Trophoblast cell (in vitro differentiated cells and primary cell): ENCODE measurements at places on chromosomes 1 and 21.

DNA sequence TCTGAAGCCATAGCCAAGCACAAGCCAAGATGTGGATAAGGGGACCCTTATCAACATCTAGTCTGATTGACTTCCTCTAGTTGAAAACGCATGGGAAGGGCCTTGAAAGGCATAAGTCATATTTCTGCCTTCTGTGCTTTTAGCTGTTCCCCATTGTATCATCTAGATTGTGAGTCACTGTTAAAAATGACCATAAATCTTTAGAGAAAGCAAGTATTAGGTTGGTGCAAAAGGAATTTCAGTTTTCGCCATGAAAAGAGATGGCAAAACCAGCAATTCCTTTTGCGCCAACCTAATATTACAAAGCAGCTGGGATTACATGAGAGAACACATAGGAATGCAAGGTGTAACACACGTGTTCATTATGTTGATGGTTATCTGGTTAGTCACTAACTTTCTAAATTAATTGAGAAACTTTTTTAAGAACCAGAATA is 63.6 kb downstream of the CLIC6 start:
- H3K4me3 ChIP-seq, result no peak overlapping the region
- no peaks in the 10 kb centered on the region for H3K36me3 ChIP-seq
- no peak overlapping the region for H3K27ac ChIP-seq
- H3K4me1 ChIP-seq, result no peaks in the 10 kb centered on the region
- H3K27me3 ChIP-seq, result no peaks in the 10 kb centered on the region

DNA sequence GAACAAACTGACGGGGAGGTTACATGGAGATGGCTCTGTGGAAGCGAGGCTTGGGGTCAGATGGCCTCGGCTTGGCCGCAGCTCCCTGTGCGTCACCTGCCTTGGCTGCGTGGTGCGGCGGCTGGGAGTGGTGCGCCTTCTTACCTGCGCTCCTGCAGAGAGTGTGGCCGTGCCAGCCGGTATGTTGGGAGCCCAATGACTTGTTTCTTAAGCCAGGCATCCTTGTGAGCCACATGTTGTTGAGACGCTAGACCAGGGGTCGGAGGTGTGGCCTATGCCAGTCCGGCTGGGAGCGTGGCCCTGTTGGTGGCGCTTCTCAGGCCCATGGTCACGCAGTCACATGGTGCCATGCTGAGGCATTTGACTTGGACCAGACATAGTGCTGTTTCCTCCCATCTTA is 10.5 kb downstream of the SLX9 start:
- H3K4me1 ChIP-seq, result no peaks in the 10 kb centered on the region
- no peak overlapping the region for H3K4me3 ChIP-seq

- DNase-seq, result no peak
- no peak overlapping the region for H3K4me3 ChIP-seq
- H3K27me3 ChIP-seq, result no peaks in the 10 kb centered on the region
- H3K4me1 ChIP-seq, result peaks cover 5% of the 10 kb centered on the region
- H3K27ac ChIP-seq, result no peak overlapping the region
- no peaks in the 10 kb centered on the region for H3K36me3 ChIP-seq
Measured at GRCh38 chr1:117631359-117632160, 25.7 kb downstream of the TENT5C start.

GRCh38 chr1:147591993-147592392 is 50.7 kb downstream of the BCL9 start:
- no peaks in the 10 kb centered on the region for H3K36me3 ChIP-seq
- H3K4me1 ChIP-seq, result peaks cover 4% of the 10 kb centered on the region
- no peak for DNase-seq
- H3K4me3 ChIP-seq, result no peak overlapping the region
- H3K27me3 ChIP-seq, result no peaks in the 10 kb centered on the region

DNA sequence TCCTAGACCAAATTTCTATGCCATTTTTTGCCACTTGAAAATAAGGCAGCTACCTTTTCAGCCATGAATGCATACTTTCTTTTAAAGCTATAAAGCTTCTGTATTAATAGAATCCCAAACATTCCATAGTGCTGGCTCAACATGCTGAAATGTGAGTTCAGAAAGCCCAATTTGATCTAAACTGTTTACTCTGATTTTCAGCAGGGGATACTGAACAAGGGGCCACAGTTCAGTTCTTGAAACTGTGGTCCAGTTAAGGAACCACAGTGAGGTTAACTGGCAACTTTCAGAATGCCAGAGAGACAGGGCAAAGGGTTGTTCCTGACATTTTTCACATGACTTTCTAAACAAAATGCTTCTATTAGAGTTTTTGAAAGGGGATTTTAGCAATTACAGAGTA is 85.7 kb upstream of the COL11A1 start:
- no peaks in the 10 kb centered on the region for H3K36me3 ChIP-seq
- H3K27ac ChIP-seq, result no peak overlapping the region
- peak; percentile 30 for DNase-seq
- no peak overlapping the region for H3K4me3 ChIP-seq
- no peaks in the 10 kb centered on the region for H3K27me3 ChIP-seq
- H3K4me1 ChIP-seq, result no peaks in the 10 kb centered on the region

DNA sequence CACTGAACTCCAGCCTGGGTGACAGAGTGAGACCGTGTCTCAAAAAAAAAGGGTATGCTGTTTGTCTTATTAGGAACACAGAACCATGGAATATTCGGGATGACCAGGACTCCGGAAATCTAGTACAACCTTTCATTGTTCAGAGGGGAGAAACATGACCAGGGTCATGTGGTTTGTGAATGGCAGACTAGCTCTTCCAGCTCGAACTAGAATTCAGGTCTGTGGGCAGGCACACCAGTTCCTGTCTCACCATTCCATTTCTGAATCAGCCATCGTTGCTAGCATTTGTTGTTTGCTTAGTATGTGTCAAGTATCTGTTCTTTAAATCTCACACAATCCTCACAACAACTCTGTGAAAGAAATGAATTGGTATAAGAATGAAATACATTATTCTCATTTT is 50.9 kb downstream of the MDM4 start:
- peak overlapping the region; percentile 14 for H3K27ac ChIP-seq
- no peaks in the 10 kb centered on the region for H3K36me3 ChIP-seq
- no peaks in the 10 kb centered on the region for H3K27me3 ChIP-seq
- DNase-seq, result no peak
- H3K4me1 ChIP-seq, result peaks cover 38% of the 10 kb centered on the region

GRCh38 chr1:164858096-164858632 is 299.2 kb downstream of the PBX1 start:
- no peak for DNase-seq
- no peaks in the 10 kb centered on the region for H3K36me3 ChIP-seq
- H3K27ac ChIP-seq, result peak overlapping the region; percentile 57
- no peak overlapping the region for H3K4me3 ChIP-seq
- peaks cover 12% of the 10 kb centered on the region for H3K4me1 ChIP-seq

DNA sequence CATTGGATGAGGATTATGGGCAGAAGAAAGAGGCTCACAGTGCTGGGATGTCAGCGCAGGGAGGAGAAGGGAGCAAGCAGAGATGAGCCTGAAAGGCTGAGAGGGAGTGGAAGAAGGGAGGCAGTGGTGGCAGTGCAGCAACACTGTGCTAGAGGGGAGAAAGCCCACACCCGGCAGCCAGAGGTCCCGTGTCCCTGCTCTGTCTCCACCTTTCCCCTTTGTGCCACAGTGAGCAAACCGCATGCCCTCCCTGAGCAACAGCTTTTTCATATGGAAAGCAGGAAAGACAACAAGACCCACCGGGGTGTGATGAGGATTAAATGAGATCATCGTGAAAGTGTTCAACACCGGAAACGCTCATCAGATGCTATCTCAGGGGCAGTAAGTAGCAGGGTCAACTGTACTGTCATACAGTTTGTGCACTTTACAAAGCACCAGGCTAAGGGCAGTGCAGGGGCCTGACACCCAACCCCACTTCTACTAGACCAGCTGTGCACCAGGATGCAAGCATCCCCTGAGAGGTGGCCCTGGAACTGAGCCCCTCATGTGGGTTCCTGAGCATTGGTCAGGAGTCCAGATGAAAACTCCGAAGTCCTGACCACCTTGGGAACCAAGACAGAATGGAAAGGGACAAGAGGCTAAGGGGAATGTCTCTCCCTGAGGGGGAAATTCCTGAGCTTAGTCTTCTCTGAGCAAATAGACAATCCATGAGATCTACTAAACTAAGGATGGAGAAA is 9.1 kb downstream of the NHLH1 start:
- no peak overlapping the region for H3K27ac ChIP-seq
- H3K27me3 ChIP-seq, result no peaks in the 10 kb centered on the region
- no peak for DNase-seq

GRCh38 chr1:93874025-93874651 is 4.9 kb downstream of the DNTTIP2 start:
- H3K27ac ChIP-seq, result no peak overlapping the region
- DNase-seq, result peak; percentile 18
- peaks cover 5% of the 10 kb centered on the region for H3K36me3 ChIP-seq
- H3K27me3 ChIP-seq, result no peaks in the 10 kb centered on the region
- no peak overlapping the region for H3K4me3 ChIP-seq
- peaks cover 3% of the 10 kb centered on the region for H3K4me1 ChIP-seq

- H3K27ac ChIP-seq, result peak overlapping the region; percentile 40
- peak; percentile 100 for DNase-seq
- no peaks in the 10 kb centered on the region for H3K27me3 ChIP-seq
- H3K36me3 ChIP-seq, result no peaks in the 10 kb centered on the region
- no peak overlapping the region for H3K4me3 ChIP-seq
- H3K4me1 ChIP-seq, result peaks cover 11% of the 10 kb centered on the region
Measured at GRCh38 chr1:23585321-23586022, 26.2 kb upstream of the ID3 start.

DNA sequence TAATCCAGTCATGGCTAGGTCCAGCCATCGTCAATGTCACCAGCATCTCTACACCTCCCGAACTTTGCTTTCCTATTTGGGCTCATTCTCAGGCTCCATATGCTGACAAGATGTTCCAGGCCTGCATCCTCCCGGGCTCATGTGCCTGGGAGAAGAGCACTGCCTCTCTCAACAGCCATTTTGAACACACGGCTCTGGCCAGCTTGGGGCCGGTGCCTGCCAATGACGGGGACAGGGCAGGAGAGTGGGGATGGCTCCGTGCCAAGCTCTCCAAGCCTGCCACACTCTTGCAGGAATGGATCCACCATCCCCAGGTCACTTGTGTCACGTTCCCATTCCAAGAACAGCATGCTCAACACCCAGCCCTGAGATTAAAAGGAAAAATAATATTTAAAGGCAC is 61.4 kb upstream of the PAX7 start:
- H3K36me3 ChIP-seq, result no peaks in the 10 kb centered on the region
- no peak overlapping the region for H3K4me3 ChIP-seq
- no peak for DNase-seq
- H3K27me3 ChIP-seq, result no peaks in the 10 kb centered on the region
- H3K4me1 ChIP-seq, result no peaks in the 10 kb centered on the region
- no peak overlapping the region for H3K27ac ChIP-seq

- H3K4me1 ChIP-seq, result no peaks in the 10 kb centered on the region
- no peaks in the 10 kb centered on the region for H3K27me3 ChIP-seq
- H3K36me3 ChIP-seq, result no peaks in the 10 kb centered on the region
- H3K27ac ChIP-seq, result no peak overlapping the region
- DNase-seq, result no peak
Measured at GRCh38 chr21:42423197-42423675, 19.5 kb downstream of the UBASH3A start.

DNA sequence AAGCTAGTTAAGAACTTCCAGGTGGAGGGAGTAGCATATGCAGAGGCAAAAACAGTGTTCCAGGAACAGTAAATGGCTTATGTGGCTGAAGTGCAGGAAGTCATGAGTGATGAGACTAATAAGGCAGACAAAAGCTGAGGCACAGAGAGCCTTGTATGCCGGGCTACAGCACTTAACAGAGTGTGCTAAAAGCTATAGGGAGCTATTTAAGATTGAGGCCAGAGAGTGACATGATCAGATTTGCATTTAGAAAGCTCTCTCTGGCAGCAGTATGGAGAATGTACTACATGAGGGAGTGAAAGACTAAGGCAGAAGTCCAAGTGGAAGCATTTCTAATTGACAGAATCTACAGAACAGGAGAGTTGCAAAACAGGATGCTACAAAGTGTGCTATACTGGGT is 38.6 kb downstream of the WASF2 start:
- no peak overlapping the region for H3K27ac ChIP-seq
- no peaks in the 10 kb centered on the region for H3K4me1 ChIP-seq
- no peaks in the 10 kb centered on the region for H3K27me3 ChIP-seq

DNA sequence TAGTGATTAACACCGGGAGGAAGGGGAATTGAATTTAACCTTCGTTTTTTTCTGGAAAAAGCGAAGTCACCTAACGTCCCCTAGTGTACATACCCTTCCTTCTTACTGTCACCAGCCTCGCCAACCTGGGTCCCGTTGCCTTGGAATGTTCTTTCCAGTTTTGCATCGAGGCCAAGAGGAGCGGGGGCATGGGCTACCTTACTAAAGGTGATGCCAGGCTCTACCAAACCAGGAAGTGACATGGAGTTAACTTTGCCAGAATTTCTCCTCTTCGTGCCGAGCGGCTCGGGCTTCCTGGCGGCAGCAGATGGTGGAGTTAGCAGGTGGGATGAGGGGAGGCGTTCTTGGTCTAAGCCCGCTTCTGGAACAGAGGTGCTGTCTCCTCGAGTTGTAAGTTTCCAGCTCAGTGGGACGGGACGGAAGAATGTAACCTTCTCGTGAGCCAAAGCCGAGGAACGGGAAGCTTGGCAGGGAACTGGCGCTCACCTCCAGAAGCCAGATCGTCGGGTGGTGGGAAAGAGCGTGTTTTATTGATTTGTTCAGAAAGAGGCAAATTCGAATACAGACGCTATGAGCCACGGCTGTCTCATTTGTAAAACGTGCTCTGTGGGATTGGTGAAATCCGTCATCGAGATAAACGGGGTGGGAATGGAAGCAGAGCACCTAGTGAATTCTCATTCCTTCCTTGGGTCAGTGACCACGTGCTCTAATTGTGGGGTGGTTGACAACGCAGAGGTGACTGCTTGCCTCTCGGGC is 486 bp downstream of the NIPAL3 start:
- peak overlapping the region; percentile 48 for H3K27ac ChIP-seq
- DNase-seq, result peak; percentile 37
- H3K4me3 ChIP-seq, result peak overlapping the region; percentile 77
- H3K36me3 ChIP-seq, result peaks cover 3% of the 10 kb centered on the region
- H3K4me1 ChIP-seq, result peaks cover 5% of the 10 kb centered on the region

DNA sequence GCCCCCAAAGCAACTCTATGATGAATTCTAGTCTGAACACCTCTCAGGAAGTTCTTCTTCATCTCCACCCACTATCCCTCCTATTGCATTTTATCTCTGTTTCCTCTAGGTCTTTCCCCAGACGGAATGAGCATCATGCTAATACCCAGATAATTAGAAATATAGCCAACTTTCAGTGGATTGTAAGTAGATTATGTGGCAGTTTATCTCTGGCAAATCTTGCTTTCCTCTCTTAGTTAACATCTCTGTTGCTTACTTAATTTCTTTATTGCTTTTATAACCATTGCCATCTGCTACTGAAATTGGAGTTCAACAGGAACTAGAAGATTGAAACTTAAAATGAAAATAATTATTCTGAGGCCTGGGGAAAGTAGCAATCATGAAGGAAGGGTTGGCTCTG is 378.6 kb downstream of the RPS6KC1 start:
- H3K27me3 ChIP-seq, result no peaks in the 10 kb centered on the region
- no peak for DNase-seq
- no peak overlapping the region for H3K27ac ChIP-seq
